Calu3 (cell line): ENCODE measurements at places on chromosomes 1 and 21.

GRCh38 chr1:41805771-41806471 is 112.8 kb downstream of the HIVEP3 start:
- no peak for DNase-seq

GRCh38 chr1:168585937-168586336 is 9.5 kb downstream of the XCL1 start:
- no peak for DNase-seq

- no peak for DNase-seq
These were observed 127.3 kb downstream of the DSCAM start for GRCh38 chr21:40719615-40720014.

GRCh38 chr1:156165083-156165482 is 11.7 kb downstream of the SEMA4A start:
- DNase-seq: no peak
